ENCODE measurements at places on chromosomes 13 and 19.

DNA sequence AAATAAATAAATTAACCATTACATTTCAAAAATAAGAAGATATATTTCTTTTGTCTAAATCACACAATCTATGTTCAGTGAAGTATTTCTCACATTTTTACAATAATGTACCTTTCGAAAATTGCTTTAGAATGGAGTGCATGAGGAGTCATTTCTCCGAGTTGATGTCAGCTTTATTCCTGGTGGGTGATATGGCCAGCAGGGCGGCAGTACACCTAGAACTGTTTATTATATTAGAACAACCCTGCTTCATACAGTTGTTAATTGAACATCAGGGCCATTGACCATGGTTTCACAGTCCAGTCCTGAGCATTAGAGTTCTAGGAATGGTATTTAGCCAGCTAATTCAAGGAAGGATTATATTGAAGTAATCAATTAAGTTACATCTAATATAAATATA lies 696.3 kb upstream of the SLC10A2 start:
- DNase-seq = no peak

- no peak for DNase-seq
Measured at GRCh38 chr19:17846146-17846545, 1.6 kb downstream of the JAK3 start.

- DNase-seq = no peak
Measured at GRCh38 chr13:99867535-99868257, 103.9 kb downstream of the ZIC5 start.

DNA sequence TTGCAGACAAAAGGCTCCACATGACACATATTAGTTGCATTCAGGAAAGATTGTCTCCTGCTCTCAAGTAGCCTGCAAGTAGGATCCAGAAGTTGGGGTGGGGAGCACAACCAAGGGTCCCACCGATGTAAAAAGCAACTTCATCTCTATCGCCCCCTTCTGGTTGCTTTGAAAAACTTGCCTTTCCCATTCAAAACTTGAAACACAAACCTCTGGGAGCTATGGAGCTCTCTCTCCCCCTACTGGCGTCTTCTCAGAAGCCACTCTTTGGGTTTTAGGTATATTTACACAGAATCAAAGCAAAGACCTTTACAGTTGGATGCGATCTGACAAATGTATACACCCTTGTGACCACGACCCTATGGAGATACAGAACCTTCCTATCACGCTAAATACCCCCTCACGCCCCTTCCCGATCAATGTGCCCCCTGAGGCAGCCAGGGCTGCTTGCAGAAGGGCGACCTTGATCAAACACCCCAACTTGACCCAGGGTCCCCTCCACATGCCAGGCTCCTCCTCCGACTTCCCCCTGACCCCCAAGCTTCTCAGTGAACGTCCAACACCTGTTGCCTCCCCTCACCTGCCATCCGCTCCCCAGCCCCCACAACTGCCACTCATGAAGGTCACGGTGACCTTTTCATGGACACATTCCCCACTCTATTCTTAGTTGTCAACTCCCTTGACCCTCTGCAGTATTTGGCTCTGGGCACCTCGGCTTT lies 10.1 kb downstream of the NOSIP start:
- peak; percentile 83 for DNase-seq

GRCh38 chr19:10286803-10287737 lies at the start of gene ICAM4:
Gene ICAM4 (plus strand): TSS chr19:10286955. CDS start chr19:10287013, 58 bp downstream.
- peak; percentile 30 for DNase-seq

GRCh38 chr13:33846303-33847062 lies 28.5 kb downstream of the RFC3 start:
- DNase-seq = no peak

DNA sequence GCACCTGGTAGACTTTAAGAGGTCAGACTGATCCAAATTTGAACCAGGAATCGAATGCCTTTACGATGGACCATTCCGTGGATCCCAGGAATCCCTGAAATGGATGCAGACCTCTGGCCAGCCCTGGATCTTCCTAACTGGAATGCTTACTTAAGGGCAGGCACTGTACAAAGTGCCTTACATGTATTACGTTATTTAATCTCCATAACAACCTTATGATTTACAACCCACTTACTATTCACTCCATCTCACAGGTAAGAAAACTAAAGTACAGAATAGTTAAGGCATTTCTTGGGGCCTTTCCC lies 93.6 kb downstream of the HSPH1 start:
- DNase-seq = no peak

- DNase-seq = no peak
Measured at GRCh38 chr13:51704399-51705313, 99.3 kb downstream of the DHRS12 start.

DNA sequence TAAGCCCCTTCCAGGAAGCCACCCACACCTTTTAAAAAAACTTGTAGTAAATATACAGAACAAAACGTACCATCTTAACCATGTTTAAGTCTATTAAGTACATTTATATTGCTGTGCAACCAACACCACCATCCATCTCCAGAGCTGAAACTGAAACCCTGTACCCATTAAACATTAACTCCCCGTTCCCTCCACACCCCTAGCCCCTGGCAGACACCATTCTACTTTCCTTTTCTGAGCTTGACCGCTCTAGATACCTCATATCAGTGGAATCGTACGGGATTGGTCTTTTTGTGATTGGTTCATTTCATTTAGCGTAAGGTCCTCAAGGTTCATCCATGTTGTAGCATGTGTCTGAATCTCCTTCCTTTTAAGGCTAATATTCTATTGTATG lies 13.0 kb upstream of the SPATA13 start:
- DNase-seq = no peak

- no peak for DNase-seq
Measured at GRCh38 chr13:104632736-104633135, 1566.5 kb upstream of the SLC10A2 start.

DNA sequence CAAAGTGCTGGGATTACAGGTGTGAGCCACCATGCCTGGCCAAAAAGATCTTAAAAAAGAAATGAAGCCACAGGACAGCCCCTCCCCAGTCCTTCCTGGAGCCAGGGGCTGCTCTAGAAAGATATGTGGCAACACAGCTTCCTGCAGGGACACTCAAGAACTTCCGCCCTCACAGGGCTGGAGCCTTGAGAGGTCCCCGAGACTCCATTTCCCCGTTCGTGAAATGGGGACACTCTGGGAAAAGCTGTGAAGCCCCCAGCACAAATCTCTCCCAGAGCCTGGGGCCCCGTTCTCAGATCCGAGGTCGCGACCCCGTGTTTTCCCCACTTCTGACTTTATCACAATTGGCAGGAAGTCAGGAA lies 2.5 kb upstream of the GPX4 start:
- DNase-seq = no peak

DNA sequence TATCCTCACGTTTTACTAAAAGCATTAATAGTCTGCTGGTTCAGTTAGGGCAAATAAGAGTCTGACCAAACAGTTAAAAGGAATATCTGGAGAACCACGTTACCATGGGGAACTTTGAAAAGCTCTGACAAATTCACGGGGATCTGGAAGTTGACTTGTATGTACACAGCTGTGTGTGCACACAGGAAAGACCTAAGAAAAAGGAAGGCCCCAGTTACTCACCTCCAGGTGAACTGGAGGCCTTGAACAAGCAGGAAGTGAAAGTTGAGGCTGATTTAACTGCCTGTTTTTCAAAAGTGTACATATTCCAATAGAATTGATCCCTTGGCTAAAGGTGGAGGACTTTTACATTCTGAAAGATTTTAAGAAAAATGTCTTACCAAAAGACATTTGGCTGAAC lies 1891.6 kb upstream of the PCDH20 start:
- DNase-seq = no peak

DNA sequence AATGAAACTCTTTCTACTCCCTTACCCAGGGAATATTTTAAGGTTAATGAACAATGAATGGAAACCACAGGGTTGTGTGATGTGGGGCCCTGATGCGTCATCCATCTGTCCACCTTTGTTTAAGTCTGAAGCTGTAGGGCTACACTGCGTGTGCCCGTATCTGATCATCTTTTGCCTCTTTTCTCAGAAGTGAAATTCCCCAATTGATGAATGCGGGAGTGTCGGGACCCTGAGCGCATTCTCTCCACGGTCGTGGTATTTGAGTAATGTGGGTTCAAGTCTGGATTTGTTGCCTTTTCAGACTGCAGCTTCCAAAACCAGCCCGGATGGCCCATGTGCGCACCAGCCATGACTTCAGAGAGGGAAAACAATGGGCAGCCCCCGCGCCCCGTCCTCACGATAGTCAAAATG lies 112.3 kb downstream of the COL4A2 start:
- no peak for DNase-seq
